CD14-positive monocyte (primary cell): ENCODE measurements at places on chromosomes 4 and X. TPM values are rescaled to one million over a fixed set of nuclear protein-coding genes. Genes with fewer than 3 reads are reported as not detected.

- H3K4me3 ChIP-seq = no peak overlapping the region
- peaks cover 14% of the 10 kb centered on the region for H3K4me1 ChIP-seq
- no peak for DNase-seq
- H3K27me3 ChIP-seq = no peaks in the 10 kb centered on the region
- no peaks in the 10 kb centered on the region for H3K36me3 ChIP-seq
Measured at GRCh38 chr4:101141230-101141629, 206.1 kb downstream of the PPP3CA start.

DNA sequence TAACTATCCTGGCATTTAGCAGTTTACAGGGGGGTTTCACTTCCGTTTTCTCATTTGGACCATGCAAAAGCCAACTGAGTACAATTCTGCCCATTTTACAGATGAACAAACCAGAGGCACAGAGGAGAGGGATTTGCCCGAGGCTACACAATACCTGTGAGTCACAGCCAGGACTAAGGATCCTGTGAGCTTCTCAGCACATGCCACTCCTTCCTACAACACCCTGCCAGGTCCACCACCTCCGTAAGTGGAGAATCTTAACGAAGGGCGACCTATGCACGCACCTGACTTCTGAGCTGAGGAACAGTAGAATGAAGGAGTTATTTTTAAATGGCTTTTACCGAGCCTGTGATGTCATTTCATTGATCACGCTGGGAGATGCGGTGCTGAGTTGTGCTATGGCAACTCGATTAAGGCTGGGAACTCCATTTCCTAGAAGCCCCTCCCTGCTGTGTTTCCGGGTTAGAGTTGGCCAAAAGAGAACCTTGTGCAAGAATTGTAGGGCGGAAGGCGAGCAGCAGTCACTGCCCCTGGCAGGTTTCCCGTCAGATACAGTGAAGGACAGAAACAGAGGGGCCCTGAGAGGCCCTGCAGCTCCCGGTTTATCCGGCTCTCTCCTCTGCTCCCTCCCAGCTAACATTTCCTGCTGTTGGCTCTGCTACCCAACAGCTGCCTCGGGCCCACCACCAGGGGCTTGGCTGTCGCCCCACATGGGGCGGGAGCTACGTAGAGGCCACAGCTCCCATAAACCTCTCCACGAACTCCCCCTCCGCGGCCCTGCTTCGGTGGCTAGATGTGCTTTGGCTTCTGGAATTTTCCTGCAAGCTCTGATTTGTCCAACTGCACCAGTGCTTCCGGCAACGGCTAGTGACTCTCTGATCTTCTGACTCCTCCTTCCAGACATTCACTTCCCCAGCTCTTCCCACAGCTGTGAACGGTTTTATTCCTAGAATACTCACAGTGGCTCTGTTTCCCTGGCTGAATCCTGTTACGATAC is 75.1 kb upstream of the USP9X start:
- H3K4me3 ChIP-seq = peak overlapping the region; percentile 58
- no peaks in the 10 kb centered on the region for H3K27me3 ChIP-seq
- no peaks in the 10 kb centered on the region for H3K36me3 ChIP-seq
- peaks cover 23% of the 10 kb centered on the region for H3K4me1 ChIP-seq
- peak; percentile 87 for DNase-seq

GRCh38 chr4:185794637-185795036 is 17.4 kb downstream of the SORBS2 start:
- no peak overlapping the region for H3K27ac ChIP-seq
- no peaks in the 10 kb centered on the region for H3K4me1 ChIP-seq
- no peak for DNase-seq
- no peaks in the 10 kb centered on the region for H3K27me3 ChIP-seq
- no peaks in the 10 kb centered on the region for H3K36me3 ChIP-seq
- H3K4me3 ChIP-seq = no peak overlapping the region

DNA sequence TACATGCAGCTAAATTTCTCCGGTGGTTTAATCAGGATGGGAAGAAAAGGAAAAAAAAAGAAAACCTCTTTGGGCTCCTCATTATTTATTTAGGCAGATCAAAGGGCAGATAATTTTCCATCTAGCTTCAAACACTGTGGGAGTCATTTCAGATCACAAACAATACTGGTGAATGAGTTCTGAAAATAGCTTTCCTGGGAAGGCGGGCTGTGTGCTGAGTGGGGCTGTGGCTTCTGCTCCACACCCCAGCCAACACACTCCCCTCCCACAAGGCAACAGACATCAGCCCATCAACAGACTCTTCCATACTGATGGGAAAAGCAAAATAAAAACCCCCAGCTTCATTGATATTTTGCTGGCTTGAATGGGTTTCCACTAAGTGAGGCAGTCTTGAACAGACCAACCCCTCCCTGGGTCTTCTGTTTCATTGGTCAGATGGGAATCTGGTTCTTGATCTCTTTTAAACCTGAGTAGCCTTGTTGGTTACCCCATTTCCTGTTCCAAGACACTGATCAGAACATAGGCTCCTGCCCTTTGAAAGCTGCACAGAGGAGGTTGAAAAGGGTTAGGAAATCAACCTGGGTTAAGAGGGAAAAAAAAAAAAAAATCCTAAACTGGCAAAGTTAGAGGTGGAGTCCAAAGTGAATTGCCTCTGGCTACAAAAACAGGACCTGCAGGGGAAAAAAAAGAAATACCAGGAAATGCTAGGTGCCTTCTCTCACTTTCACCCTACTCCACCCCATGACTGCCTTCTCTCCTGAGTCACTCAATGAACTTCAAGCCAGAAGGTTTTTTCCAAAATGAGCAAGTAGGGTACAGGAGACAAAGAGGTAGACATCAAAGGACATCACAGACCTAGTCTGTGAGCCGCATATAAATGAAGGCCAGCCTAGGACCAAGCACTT is 20.0 kb downstream of the AMOT start:
- H3K4me1 ChIP-seq = no peaks in the 10 kb centered on the region
- H3K27ac ChIP-seq = no peak overlapping the region
- H3K36me3 ChIP-seq = no peaks in the 10 kb centered on the region
- H3K27me3 ChIP-seq = no peaks in the 10 kb centered on the region
- no peak for DNase-seq

The GRIA2 gene
- polyA plus RNA-seq = not detected in 2 replicates

The FGG gene
- not detected for polyA plus RNA-seq

GRCh38 chr4:55973650-55974049 is 24.9 kb downstream of the CEP135 start:
- H3K4me3 ChIP-seq = no peak overlapping the region
- H3K27ac ChIP-seq = no peak overlapping the region
- H3K27me3 ChIP-seq = no peaks in the 10 kb centered on the region
- peaks cover 57% of the 10 kb centered on the region for H3K36me3 ChIP-seq

The EXOC1L gene
- polyA plus RNA-seq = not detected in 2 replicates

DNA sequence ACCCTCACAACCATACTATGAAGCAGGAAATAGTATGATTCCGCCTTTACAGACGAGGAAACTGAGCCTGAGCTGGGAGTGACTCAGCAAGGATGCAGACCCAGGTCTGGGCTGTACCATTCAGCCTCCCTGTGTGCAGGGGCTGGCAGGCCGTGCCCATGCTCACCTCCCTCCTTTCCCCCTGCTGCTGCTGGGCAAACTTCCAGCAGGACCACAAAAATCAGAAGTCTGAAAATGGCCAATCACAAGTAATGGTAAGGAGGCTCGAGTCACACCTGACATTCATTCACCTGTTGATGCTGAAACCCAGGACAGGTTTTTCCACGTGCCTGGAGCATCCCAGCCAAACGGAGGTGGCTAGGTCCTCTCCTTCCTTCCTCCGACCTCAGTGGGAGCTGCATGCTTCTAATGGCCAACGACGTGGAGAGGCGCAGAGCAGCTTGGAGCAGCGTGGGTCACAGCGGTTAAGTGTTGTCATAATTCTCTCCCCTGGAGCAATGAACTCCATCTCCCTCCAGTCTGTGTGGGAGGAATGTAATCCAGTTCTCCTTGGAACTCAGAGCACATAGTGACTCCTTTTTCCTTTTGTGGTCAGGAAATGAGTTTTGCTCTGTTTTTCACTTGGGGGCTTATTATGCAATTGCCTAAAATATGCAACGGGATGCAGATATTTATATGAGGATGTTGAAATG is 371.7 kb downstream of the BCOR start:
- H3K36me3 ChIP-seq = no peaks in the 10 kb centered on the region
- no peaks in the 10 kb centered on the region for H3K27me3 ChIP-seq
- H3K4me1 ChIP-seq = peaks cover 21% of the 10 kb centered on the region
- no peak for DNase-seq
- no peak overlapping the region for H3K4me3 ChIP-seq

The CENPVL1 gene
- not detected in 2 replicates for polyA plus RNA-seq

GRCh38 chr4:150683775-150684350 is 101.9 kb downstream of the MAB21L2 start:
- no peak overlapping the region for H3K27ac ChIP-seq
- no peaks in the 10 kb centered on the region for H3K4me1 ChIP-seq
- H3K36me3 ChIP-seq = no peaks in the 10 kb centered on the region
- DNase-seq = no peak

The CSAG2 gene
- not detected in 2 replicates for polyA plus RNA-seq

DNA sequence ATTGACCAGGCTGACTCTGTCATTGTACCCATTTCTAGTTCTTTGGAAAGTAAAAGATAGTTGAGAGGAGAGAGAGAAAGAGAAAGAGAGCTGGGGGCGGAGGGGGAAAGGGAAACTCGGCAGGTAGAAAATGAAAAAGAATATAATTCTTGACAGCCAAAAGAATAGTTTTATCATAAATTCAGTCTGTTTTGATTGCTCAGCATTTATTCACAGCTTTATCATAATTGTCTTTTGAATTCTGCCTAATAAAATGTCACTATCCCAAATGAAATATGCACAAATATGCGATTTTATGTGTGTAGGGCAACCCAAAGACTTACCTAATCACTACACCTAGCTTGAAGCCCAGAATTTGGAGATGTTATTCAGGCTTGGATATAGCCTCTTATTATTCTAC is 1024.0 kb upstream of the PABPC4L start:
- H3K4me3 ChIP-seq = no peak overlapping the region
- H3K36me3 ChIP-seq = no peaks in the 10 kb centered on the region
- no peaks in the 10 kb centered on the region for H3K4me1 ChIP-seq

- DNase-seq = no peak
- peaks cover 38% of the 10 kb centered on the region for H3K36me3 ChIP-seq
- H3K4me1 ChIP-seq = peaks cover 37% of the 10 kb centered on the region
- peak overlapping the region; percentile 99 for H3K27ac ChIP-seq
- H3K27me3 ChIP-seq = no peaks in the 10 kb centered on the region
Measured at GRCh38 chrX:53223068-53223693, 1.8 kb downstream of the KDM5C start.

The FAM156A gene
- polyA plus RNA-seq = 32.2 and 92.6 TPM in 2 replicates

The CPXCR1 gene
- polyA plus RNA-seq = not detected in 2 replicates

DNA sequence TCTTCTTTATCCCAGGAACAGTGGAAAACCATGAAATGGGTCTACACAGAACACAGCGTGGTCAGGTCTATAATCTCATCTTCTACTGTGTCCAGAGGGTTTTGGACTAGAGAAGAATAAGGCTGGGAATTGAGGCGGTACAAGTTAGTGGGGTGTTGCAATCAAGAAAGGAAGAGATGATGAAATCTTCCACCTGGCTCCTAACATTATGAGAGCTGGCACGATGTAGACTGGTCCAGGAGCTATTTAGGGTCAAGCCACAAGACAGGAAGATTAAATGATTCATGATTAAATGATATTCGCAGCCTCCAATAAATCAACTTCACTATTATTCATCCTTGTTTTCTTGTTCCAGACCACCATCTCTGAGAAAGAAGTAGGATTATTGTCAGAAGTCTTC is 88.0 kb downstream of the ARSF start:
- H3K27ac ChIP-seq = no peak overlapping the region
- no peaks in the 10 kb centered on the region for H3K27me3 ChIP-seq
- DNase-seq = no peak

DNA sequence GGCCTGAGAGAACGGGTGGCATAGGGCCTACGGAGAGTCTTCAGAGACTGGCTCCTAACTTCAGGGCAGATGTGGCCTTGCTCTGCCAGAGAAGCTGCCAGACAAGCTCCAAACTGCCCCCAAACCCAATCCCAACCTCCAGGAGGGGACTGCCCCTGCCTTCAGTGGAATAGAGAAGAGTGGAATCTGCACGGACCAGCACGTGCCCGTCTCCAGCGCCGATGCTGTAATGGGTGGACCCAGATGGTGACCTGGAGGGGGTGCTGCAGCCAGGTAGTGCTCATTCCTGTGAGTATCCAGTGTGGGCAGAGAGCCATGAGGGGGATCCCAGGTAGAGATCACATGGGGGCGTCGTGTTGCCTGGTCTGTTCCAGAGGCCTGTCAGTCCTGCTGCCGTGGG is 73.2 kb upstream of the NKX1-1 start:
- H3K27me3 ChIP-seq = no peaks in the 10 kb centered on the region
- H3K4me3 ChIP-seq = no peak overlapping the region
- H3K36me3 ChIP-seq = no peaks in the 10 kb centered on the region
- no peak overlapping the region for H3K27ac ChIP-seq

DNA sequence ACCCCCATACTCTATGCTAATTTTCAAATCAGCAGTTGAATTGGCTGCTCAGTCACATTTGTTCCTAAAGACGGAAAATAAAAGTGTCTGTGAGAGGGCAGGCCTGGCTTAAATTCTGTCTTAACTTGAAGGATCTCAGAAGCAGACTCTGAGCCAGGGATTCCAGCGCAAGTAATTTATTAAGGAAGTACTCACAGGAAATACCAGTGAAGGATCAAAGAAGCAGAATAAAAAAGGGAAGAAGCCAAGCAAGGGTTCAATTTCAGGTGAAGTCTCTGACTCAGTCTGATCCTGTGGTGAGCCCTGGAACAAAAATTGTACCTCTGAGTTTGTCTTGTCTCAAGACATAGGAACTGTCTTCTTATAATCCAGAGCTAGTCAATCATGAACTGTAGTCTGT is 52.2 kb downstream of the IL1RAPL1 start:
- DNase-seq = no peak
- H3K4me1 ChIP-seq = no peaks in the 10 kb centered on the region
- no peaks in the 10 kb centered on the region for H3K27me3 ChIP-seq
- H3K4me3 ChIP-seq = no peak overlapping the region
- H3K36me3 ChIP-seq = no peaks in the 10 kb centered on the region

The REST gene
- polyA plus RNA-seq = 44.2 TPM

- no peak for DNase-seq
- no peak overlapping the region for H3K4me3 ChIP-seq
- H3K36me3 ChIP-seq = no peaks in the 10 kb centered on the region
- no peak overlapping the region for H3K27ac ChIP-seq
- H3K27me3 ChIP-seq = no peaks in the 10 kb centered on the region
Measured at GRCh38 chr4:151436093-151436518, 27.1 kb downstream of the FHIP1A start.

DNA sequence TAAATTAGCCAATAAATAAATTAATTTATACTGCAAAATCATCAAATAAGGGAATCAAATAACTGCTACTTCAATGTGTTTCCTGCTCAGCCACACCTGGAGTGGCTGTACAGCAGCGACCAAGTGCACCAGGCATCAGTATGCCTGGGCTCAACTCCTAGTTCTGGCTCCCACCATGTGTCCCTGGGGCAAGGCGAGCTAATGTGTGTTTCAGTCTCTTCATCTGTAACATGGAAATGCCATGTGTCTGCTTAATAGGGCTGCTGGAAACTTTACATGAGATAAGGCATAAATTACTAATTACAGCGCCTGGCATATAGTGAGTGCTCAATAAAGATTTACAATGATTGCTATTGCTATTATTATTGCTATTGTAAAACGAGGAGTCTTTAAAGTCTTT is 109.1 kb upstream of the PDLIM3 start:
- no peak overlapping the region for H3K4me3 ChIP-seq
- H3K27me3 ChIP-seq = peaks cover 11% of the 10 kb centered on the region
- no peaks in the 10 kb centered on the region for H3K36me3 ChIP-seq
- H3K4me1 ChIP-seq = no peaks in the 10 kb centered on the region

- H3K36me3 ChIP-seq = peaks cover 93% of the 10 kb centered on the region
- no peaks in the 10 kb centered on the region for H3K4me1 ChIP-seq
- H3K27me3 ChIP-seq = no peaks in the 10 kb centered on the region
Measured at GRCh38 chr4:182895791-182896292, 21.3 kb downstream of the DCTD start.

The SPANXB1 gene
- not detected for polyA plus RNA-seq
